ENCODE measurements at places on chromosomes 12 and 14.

GRCh38 chr12:7994731-7995205 lies 37.7 kb upstream of the FOXJ2 start:
- no peak for DNase-seq

GRCh38 chr12:12890543-12891079 lies 751 bp upstream of the GPRC5A start:
- DNase-seq: no peak

GRCh38 chr14:92900660-92901059 lies 22.3 kb upstream of the CHGA start:
- no peak for DNase-seq

DNA sequence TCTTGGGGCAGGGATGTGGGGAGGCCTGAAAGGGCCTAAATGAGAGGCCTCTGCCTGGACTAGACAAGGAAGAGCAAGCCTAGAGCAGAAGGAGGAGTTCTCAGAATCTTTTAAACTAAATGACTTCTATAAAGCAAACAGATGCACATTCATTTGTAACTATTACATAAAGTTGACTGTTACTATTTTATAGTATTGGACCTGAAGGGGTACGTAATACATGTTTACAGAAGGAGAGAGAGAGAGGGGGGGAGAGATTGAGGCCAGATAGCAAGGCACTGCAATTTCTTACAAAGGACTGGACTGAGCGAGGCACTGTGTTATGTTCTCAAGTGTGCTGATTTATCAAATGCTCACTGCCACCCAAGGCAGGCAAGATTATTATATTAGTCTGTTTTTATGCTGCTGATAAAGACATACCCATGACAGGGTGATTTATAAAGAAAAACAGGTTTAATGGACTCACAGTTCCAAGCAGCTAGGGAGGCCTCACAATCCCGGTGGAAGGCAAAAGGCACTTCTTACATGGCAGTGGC lies 215.8 kb upstream of the NOS1 start:
- no peak for DNase-seq

GRCh38 chr14:53751650-53752049 lies 205.0 kb downstream of the BMP4 start:
- DNase-seq: no peak

- DNase-seq: no peak
Measured at GRCh38 chr14:91258011-91258618, 13.6 kb upstream of the GPR68 start.

- no peak for DNase-seq
Measured at GRCh38 chr12:56271031-56271430, 4.3 kb downstream of the COQ10A start.

- no peak for DNase-seq
Measured at GRCh38 chr14:33545696-33546095, 405.2 kb downstream of the EGLN3 start.

- DNase-seq: no peak
Measured at GRCh38 chr14:68198713-68199495, 379.3 kb downstream of the RAD51B start.

- no peak for DNase-seq
Measured at GRCh38 chr14:105413544-105413886, 6.1 kb upstream of the MTA1 start.

GRCh38 chr14:60133487-60133886 lies 31.7 kb downstream of the DHRS7 start:
- no peak for DNase-seq

- peak; percentile 97 for DNase-seq
Measured at GRCh38 chr14:52313903-52314594, at the start of gene PTGER2. Gene PTGER2, plus strand, starts transcription at chr14:52314312. Its CDS starts 237 bp downstream, at chr14:52314549.
